ENCODE measurements at places on chromosomes 16 and 17.

DNA sequence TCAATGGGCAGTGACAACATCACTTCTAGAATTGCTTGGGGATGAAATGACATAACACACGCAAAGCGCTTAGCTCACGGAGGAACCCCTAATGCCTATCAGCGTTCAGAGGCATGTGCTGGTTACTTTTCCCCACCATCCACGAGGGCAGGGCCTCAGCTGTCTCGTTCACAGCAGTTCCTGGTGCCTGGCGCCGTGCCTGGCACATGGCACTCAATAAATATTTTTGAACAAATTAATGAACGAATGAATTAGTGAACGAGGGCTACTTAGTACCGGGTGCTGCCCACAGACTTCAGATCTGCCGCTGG is 14.1 kb upstream of the CIBAR2 start:
- no peak for DNase-seq

DNA sequence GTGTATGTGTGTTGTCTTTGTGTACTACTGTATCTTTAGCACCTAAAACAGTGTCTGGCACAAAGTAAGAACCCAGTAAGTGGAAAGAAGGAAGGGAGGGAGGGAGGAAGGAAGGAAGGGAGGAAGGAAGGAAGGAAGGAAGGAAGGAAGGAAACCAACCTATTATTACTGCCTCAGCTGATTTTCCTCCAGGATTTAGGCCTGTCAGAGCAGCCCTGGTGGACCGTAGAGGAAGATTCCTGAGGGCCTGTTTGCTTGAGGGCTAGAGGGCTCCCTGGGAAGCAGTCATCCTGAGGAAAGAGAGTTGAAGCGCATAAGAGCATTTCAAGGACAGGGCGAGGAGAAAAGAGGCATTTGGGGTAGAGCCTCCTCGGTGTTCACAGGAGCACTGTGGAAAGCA is 61.5 kb downstream of the WSB1 start:
- DNase-seq, result no peak

DNA sequence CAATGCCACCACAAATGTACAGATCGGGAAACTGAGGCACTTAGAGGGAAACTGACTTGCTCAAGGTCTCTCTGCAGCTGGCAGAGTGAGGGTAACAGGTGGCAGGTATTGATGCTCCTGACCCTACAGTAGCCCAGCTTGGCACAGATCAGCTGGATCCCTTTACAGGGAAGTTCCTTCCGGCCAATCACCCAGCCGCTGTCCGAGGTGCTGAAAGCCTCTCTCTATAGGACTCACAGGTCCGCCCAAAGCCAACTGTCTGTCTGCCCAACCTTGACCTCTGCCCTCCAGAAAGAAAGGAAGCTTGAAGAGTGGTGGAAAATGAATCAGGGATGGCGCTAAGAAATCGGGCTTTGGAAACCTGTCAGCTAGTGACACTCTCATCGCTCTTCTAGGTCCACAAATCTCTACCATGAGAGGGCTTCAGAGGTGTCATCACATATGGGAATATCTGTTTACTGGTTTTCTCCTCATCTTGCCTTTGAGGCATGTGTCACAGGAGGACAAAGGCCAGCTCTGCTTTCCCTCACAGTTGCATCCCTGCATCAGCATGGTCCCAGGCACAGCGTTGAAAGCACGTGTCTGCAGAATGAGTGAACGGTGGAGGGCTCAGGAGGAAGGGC is 246.2 kb downstream of the KATNIP start:
- peak; percentile 49 for DNase-seq

- DNase-seq, result peak; percentile 44
Observed at GRCh38 chr17:59572301-59572924, 7.0 kb downstream of the DHX40 start.

- DNase-seq, result no peak
Observed at GRCh38 chr17:66843627-66844026, 8.7 kb downstream of the CACNG5 start.

DNA sequence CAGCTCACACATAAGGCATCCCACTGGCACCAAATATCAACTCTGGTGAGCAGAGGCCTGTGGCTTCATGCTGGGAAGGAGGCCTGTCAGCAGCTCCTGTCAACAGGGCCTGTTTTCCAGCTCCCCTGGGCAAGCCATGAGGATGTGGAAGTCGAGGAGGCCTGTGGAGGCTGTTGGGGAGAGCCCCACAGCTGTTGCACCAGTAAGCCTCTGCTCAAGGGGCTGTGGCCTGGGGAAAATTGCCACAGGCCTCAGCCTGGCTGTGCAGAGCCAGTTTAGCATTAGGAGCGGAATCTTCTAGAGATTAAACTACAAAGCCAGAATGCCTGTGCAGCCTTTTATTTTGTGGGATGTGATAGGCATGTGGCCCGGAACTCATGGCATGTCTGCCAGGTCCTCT is 202.1 kb downstream of the SPECC1 start:
- no peak for DNase-seq

DNA sequence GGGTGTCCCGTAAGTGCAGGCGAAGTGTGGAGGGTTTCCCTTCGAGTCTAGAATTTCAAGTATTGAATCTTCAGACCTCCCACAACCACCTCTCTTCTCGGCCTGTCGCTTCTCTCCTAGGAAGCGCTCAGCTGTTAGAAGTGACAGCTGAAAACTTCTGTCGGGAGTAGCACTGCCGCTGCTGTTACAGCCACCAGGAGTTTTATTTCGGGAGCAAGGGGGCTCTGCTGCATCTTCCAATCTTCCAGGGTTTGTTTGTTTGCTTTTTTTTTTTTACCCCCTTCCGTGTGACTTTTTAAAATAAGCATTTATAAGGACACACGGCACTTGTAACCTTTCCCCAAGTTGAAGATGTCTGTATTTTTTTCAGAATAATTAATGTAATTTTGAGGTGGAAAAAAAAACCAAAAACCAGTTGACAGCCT is 767 bp downstream of the RPS6KB1 start:
- DNase-seq, result peak; percentile 38

GRCh38 chr17:51221322-51221721 is 38.5 kb downstream of the MBTD1 start:
- DNase-seq, result no peak

GRCh38 chr17:8455665-8456209 is 20.1 kb downstream of the NDEL1 start:
- DNase-seq, result no peak

DNA sequence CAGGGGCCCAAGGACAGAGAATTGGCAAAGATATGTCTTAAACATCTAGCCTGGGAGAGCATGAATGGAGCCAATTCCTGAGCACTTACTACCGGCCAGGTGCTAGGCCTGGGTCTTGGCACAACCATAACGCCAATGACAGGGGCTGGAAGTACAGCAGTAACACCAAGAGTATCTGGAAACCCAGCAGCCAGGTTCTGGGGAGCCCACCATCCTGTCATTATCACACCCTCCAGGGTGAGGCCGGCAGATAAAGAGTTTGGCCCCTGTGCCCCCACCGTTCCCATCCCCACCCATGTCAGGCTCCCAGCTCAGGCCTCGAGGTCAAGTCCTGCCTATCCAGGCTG is 508 bp upstream of the TMC8 start:
- no peak for DNase-seq

GRCh38 chr17:4796552-4796920 is 572 bp downstream of the PSMB6 start:
- DNase-seq, result peak; percentile 41

DNA sequence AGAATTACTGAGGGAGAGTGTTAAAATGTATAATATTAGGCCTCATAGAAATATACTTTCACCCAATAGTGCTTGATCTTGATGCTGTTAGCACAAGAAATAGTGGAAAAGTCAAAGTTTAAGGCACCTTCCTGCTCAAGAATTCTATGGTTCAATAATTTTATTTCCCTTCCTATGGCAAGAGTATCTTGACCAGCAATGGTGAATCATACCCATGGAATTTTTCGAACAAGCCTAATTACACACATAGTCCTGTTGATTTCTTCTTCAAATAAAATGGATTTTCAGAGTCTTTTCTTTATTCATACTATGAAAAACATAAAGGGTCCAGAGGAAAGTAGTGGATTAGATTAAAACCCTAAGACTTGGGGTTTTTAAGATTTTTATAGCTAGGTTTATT is 810.6 kb downstream of the CDH11 start:
- no peak for DNase-seq

GRCh38 chr17:48295362-48296288 is 134.4 kb downstream of the SKAP1 start:
- peak; percentile 7 for DNase-seq

DNA sequence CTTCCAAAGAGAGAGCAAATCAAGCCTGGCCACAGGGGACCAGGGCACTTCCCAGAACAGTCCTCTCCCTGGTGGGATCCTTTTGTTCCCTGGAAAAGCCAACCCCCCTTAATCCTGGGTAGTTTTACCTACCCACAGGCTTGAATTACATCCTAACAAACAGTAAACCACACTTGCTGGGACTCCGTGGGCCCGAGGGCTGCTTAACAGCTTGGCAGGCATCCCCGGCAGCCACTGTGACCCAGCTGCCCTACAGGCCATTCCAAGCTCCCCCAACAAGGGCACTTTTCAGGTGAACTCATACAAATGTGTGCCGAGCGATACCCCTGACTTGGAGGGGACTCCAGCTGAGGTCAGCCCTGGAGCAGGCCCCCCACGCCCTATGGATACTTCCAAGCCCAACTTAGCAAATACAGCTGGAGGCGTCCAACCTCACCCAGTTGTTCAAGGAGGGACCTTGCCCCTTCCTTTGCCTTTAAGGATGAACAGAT is 26.4 kb downstream of the ADCY9 start:
- DNase-seq, result no peak

DNA sequence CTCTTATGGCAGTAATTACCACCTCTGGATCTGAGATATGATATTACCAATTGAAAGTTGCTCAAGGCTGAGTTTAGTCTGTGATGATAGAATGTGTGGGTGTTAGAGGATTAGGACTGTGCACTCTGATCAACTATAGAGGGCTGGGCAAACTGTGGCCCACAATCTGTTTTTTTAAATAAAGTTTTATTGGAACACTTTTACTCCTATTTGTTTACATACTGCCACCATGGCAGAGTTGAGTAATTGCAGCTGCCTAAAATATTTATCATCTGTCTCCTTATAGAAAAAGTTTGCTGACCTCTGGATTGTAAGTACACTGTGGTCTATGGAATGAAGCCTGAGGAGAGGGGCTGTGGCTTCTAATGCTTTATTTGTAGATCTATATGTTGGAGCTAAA is 71.5 kb upstream of the N4BP1 start:
- no peak for DNase-seq

- peak; percentile 5 for DNase-seq
Observed at GRCh38 chr17:45895969-45896785, 1.8 kb downstream of the MAPT start.

DNA sequence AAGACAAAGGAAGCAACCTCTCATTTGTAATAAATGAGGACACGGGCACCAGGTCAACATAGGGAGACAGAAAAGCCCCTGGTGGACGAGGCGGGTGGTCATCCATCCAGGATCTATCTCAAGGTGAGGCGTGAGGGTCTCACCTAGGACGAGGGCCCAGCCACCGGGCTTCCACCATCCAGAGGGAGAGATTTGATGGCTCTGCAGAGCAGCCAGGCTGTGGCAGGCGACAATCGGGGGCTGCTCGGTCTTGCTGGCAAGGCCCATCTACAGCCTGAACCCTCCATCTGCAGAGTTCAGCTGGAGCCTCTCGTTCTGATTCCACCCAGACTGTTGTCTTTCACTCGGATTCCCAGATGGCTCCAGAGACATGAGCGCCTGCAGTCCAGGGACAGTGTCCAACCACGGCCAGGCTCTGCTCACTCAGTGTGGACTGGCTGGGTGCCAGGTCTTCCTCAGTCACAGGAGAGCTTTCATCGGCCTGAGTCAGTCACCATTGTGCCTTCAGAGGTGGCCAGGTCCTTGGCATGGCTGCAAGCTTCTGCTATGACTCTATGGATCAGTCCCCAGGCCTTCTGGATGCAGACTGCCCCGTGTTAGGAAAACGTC is 5.9 kb downstream of the LITAFD start:
- peak; percentile 67 for DNase-seq

DNA sequence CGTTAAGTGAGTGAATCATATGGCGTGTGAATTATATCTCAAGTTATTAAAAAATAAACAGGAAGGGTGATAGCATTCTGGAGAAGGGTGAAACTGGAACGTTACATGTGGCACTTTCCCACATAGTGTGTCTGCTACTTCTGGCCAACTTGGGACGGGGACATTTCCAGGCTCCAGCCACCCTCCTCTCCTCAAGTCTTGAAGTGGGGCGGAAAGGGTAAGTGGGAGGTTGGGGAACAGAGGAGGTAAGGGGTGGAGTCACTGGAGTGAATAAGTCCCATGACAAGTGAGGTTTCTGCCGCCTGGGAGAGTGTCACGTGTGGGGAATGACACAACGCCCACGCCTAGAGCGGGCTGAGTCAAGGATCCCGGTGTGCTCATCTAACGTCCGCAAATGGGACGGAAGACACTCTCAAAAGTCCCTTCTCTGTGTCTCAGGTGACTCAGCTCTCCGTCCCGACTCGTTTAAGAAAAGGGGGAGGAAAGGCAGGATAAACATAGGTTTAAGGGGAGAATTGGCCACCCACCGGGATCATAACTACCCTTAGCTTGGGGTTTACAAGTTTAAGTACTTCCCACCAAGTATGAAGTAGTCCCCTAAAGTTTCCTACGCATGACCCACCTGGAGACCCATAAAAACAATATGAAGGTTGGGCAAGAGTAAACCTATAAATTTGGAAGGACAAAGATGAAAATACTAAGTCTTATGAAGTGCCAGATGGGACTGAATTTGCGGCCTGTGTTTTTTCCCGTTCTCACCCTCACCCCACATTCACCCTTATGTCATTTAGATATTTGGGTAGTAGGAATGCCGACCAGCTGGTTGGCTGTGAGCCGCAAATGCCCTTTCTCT is 1.2 kb upstream of the SPAG9 start:
- peak; percentile 97 for DNase-seq

GRCh38 chr16:52497067-52497816 is 49.7 kb downstream of the TOX3 start:
- no peak for DNase-seq

- no peak for DNase-seq
Observed at GRCh38 chr17:71942626-71943025, 178.2 kb upstream of the SOX9 start.

- DNase-seq, result no peak
Observed at GRCh38 chr16:8853150-8853549, 15.7 kb downstream of the CARHSP1 start.

DNA sequence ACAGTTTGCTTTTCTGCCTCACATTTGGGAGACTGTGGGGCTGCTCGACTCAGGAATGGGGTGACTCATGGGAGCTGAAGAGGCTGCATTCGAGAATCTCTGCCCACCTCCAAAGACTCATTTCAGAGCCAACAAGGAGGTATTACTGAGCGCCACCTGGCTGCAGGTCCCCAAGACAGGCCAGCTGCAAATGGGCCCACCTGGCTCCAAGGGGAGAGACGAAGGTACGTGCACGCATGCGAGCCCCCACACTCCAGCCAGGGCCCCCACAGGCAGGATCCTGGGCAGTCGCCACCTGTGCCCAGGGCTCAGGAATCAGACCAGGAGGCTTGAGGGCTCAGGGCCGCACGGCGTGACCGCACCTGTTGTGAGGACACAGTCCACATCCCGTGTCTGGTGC is 6.0 kb downstream of the HAGHL start:
- DNase-seq, result no peak

- no peak for DNase-seq
Observed at GRCh38 chr16:47065766-47066688, 77.7 kb downstream of the NETO2 start.

GRCh38 chr16:58418601-58419000 is 26.3 kb downstream of the GINS3 start:
- peak; percentile 5 for DNase-seq

GRCh38 chr17:78378225-78379130 is at the start of gene PGS1:
PGS1 (plus strand) TSS chr17:78378649; CDS start chr17:78378666, 17 bp downstream.
- peak; percentile 77 for DNase-seq

Data from fibroblast of villous mesenchyme (primary cell).